ENCODE measurements at places on chromosomes 6 and 20. TPM values are rescaled to one million over a fixed set of nuclear protein-coding genes. Genes with fewer than 3 reads are reported as not detected.

- no peaks in the 10 kb centered on the region for H3K36me3 ChIP-seq
- no peak overlapping the region for H3K27ac ChIP-seq
- H3K27me3 ChIP-seq: no peaks in the 10 kb centered on the region
Measured at GRCh38 chr6:136201732-136202131, 48.4 kb downstream of the MTFR2 start.

GRCh38 chr6:36784376-36784636, 54.9 kb downstream of the CPNE5 start:
- H3K36me3 ChIP-seq: no peaks in the 10 kb centered on the region
- no peak for DNase-seq
- H3K4me3 ChIP-seq: no peak overlapping the region
- no peaks in the 10 kb centered on the region for H3K27me3 ChIP-seq
- peaks cover 7% of the 10 kb centered on the region for H3K4me1 ChIP-seq

GRCh38 chr20:33640287-33640686, 21.8 kb upstream of the C20orf144 start:
- DNase-seq: no peak
- no peaks in the 10 kb centered on the region for H3K27me3 ChIP-seq
- no peak overlapping the region for H3K27ac ChIP-seq
- no peaks in the 10 kb centered on the region for H3K4me1 ChIP-seq
- no peak overlapping the region for H3K4me3 ChIP-seq
- peaks cover 70% of the 10 kb centered on the region for H3K36me3 ChIP-seq

DNA sequence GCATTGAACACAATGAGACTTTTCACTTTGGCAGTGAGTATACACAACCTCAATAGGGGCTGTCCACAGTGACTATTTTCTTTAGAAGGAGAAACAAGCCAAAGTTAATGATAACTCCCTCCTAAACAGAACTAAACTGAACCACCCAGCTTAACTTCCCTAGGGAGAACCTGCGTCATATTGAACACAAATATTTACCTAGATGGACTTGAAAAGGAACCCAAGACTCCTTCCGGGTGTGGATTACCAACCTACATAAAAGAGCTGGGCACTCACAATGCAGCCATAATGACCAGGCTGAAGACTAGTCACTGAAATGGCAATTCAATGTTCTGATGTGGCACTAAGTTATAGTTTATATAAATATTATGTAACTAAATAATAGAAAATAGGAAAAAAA, 160.6 kb downstream of the IBTK start:
- no peaks in the 10 kb centered on the region for H3K36me3 ChIP-seq
- H3K27ac ChIP-seq: no peak overlapping the region
- H3K27me3 ChIP-seq: no peaks in the 10 kb centered on the region
- H3K4me1 ChIP-seq: no peaks in the 10 kb centered on the region
- no peak for DNase-seq
- no peak overlapping the region for H3K4me3 ChIP-seq

DNA sequence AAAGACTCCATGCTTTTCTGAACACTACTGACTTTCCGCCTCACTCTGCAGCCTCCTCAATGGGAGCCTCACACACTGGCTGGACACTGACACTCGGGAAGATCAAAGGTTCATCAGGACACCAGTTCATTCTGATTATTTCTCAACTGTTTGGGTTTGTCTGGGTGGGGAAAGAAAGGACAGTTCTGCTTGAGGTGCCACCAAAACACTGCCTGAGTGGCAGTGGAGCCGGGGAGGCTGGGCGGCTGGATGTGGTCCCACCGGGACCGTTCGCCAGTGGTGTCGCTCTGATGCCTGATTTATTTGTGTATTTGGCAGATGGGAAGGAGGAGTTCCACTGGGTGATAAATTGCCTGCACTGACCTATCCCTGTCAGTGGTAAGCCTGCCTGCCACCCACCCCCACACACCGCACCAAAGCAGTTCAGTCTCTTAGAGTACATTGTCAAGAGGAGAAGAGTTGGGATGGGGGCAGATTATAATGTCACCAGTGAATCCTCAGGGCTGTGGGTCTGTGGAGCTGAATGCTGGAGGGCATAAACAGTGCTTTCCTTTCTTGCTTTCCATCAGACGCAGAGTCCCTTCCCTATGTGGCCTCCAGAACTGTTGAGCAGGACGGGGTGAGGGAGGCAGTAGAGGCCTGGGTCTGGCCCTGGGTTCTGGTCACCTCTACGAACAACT, 49.8 kb downstream of the EDN1 start:
- no peaks in the 10 kb centered on the region for H3K36me3 ChIP-seq
- no peak for DNase-seq
- H3K27me3 ChIP-seq: peaks cover 9% of the 10 kb centered on the region

GRCh38 chr6:68158256-68158655, 476.8 kb upstream of the ADGRB3 start:
- no peaks in the 10 kb centered on the region for H3K4me1 ChIP-seq
- no peaks in the 10 kb centered on the region for H3K27me3 ChIP-seq
- H3K36me3 ChIP-seq: no peaks in the 10 kb centered on the region
- H3K4me3 ChIP-seq: no peak overlapping the region

The HTR1E gene
- 1.6 TPM for total RNA-seq

- peak overlapping the region; percentile 53 for H3K4me3 ChIP-seq
- peaks cover 100% of the 10 kb centered on the region for H3K27me3 ChIP-seq
- no peak for DNase-seq
- H3K36me3 ChIP-seq: no peaks in the 10 kb centered on the region
- H3K4me1 ChIP-seq: peaks cover 7% of the 10 kb centered on the region
Measured at GRCh38 chr6:10384610-10385523, 30.0 kb downstream of the TFAP2A start.

GRCh38 chr6:105988321-105988720, 97.8 kb upstream of the PRDM1 start:
- H3K4me1 ChIP-seq: peaks cover 6% of the 10 kb centered on the region
- H3K36me3 ChIP-seq: no peaks in the 10 kb centered on the region
- peaks cover 45% of the 10 kb centered on the region for H3K27me3 ChIP-seq

DNA sequence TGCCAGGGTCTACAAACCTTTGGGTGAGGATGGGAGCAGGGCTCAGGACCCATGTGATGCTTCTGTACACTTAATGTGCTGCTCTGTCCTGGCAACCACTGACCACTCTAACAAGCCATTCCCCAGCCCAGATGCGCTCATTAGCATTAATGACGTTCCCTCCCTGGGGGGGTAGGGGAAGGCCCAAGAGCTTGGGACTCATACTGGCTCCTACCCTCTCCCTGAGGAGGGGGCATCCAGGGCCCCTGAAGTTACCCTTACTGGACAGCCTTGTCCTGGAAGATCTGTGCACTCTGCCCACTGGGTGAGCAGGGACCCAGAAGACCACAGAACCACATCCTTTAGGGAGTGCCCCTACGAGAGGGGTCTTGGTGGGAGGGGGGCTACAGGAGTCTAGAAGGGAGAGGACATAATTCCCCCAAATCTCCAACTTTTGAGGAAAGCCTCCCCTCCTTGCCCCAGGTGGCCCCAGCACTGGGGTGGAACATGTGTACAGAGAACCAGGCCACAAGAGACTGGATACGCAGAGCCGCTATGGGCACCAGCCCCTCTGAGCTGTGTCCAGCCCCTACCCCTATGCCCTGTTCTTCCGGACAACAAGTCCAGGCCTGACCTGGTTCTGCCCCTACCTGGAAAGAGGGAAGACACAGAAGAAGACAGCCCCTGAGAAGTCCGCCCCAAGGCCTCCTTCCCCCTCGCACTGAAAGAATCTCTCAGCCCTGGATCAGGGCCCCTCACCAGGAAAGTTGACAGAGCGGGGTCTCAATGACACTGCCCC, 1.4 kb downstream of the TEAD3 start:
- peak overlapping the region; percentile 24 for H3K27ac ChIP-seq
- DNase-seq: no peak
- H3K4me3 ChIP-seq: peak overlapping the region; percentile 81
- peaks cover 29% of the 10 kb centered on the region for H3K4me1 ChIP-seq
- H3K27me3 ChIP-seq: no peaks in the 10 kb centered on the region

DNA sequence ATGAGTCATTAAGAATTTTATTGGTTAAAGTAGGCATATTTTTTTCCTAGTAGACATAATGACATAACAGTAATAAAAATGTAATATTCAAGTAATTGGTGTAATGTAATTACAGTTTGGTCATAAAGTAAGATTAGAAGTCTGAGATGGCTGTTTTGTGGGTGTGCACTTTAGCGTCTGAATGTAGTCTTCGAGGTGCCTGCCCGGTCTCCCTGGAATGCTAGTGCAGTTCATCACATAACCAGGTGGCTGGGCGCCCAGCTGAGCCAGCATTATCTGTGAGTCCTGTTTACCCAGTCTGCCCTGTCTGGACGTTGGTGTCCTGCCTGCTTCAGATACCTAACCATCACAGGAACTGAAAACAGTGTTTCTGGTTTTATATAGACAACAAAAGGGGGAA, 419.1 kb downstream of the CDC5L start:
- H3K4me3 ChIP-seq: no peak overlapping the region
- H3K27ac ChIP-seq: no peak overlapping the region
- no peaks in the 10 kb centered on the region for H3K27me3 ChIP-seq
- no peaks in the 10 kb centered on the region for H3K4me1 ChIP-seq

- no peaks in the 10 kb centered on the region for H3K4me1 ChIP-seq
Measured at GRCh38 chr20:62889411-62889810, 27.8 kb upstream of the TCFL5 start.
